Hepatocyte (in vitro differentiated cells): ENCODE measurements at places on chromosomes 3 and 15. TPM values are rescaled to one million over a fixed set of nuclear protein-coding genes. Genes with fewer than 3 reads are reported as not detected.

DNA sequence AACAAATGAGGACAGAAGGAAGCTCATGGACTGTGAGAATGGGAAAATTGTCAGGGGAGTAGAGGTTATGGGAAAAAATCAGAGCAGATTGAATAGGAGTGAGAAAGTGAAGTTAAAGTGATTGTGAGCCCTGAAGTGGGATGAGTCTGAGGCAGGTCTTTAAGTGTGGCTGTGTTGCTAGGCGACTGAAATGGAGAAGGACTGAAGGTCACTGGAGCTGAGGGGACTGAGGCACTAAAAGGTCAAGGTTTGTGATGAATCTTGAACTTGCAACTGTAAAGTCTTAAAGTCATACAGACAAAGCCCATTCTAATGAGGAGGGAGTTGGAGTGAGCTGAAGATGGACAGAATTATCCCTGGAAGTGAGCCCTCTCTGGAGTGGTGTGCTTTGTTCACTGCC is 518.9 kb downstream of the TUSC7 start:
- no peak for DNase-seq

GRCh38 chr3:172717493-172718088 is 6.7 kb upstream of the NCEH1 start:
- no peak for DNase-seq

DNA sequence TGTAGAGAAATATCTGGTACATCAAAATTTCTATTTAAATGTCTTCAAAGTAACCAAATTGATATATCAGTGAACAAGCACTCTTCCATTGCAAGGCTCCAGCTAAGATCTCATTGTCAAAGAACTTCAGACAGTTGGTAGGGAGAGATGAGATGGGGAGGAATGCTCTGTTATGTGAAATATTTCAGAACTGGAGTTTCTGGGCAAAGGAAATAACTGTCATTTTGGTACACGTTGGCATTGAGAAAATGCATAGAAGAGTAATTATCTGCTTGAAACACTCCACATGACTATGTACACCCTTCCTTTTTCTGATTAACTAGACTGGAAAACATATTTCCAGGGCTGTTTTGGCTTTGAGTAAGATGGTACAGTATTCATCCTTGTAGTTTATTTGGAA is 297.5 kb upstream of the RASGRP1 start:
- DNase-seq = no peak

GRCh38 chr3:64627471-64628321 is 60.1 kb downstream of the ADAMTS9 start:
- peak; percentile 78 for DNase-seq

GRCh38 chr3:38805004-38805403 is 11.0 kb downstream of the SCN10A start:
- DNase-seq = no peak

DNA sequence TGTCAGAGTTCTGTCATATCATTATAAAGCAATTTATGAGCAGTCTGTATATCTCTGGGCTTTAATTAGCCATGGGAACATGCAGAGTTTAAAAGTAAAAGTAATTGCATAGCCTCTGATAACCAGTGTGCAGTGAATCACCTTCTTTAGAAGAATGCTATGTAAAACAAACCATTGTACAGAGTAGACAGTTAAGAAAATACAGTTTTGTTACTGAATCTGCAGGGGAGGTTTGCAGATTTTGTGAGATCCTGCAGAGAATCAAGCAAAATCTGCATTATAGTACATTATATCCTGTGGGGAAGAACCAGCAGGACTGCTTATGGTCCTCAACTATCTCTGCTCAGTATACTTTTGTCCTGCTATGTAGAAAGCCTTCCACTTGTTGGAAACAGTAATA is 396.2 kb upstream of the NAALADL2 start:
- no peak for DNase-seq

GMNC gene
- 0.90 and 1.0 TPM in 2 replicates for total RNA-seq

STAB1 gene
- total RNA-seq = 4.0 and 4.6 TPM in 2 replicates

KCNMB2 gene
- total RNA-seq = 0.52 and 2.4 TPM in 2 replicates
